ENCODE measurements at places on chromosomes 5 and 9.

DNA sequence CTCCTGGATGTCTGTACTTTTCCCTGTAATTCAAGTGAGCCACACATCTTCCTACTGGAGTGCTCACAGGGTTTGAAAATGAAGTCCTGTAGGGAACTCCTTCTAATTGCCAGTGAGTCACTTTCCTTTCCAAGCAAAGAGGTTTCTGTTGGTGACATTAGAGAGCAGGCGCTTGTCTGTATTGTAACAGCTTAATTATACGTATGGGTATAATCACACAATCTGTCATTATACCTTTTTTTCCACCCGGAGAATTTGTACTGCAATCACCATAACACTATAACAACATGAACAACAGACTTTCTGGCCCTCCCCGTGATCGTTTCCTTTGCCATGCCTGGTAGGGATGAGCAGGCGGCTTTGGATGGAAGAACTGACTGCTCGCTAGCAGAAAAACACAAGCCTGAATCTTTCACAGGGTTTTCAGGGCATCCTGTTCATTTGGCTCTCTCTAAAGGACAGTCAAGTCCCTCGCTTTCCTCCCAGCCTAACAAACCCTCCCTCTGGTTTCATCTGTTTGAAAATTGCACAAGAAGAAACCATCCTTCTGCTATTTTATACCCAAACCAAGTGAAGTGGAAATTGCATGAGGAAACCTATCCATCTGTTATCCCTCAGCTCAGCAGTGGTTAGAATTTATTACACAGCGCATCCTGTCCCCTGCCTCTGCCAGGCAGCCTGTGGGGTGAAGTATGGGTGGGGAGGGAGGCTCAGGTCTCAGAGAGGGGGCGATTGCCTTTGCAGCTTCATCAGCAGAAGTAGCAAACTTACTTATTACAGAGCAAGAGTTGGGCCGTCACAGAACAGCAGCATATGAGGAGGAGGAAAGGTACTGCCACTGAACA, 307.0 kb upstream of the TLE4 start:
- DNase-seq = peak; percentile 20

GRCh38 chr5:9774472-9775079, 144.4 kb upstream of the TAS2R1 start:
- DNase-seq = peak; percentile 86

DNA sequence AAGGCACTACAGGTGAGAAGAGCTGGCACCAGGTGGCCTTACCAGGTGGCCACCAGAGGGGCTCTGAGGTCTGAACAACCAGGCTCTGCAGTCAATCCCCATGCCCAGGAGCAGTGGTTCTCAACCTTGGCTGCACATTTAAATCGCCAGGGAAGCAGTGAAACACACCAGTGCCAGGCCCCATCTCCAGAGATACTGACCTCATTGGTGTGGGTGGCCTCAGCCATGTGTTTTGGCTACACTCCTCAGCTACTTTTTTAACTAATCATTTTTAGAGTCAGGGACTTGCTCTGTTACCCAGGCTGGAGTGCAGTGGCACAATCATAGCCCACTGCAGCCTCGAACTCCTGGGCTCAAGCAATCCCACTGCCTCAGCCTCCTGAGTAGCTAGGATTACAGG, 56.0 kb downstream of the GABBR2 start:
- DNase-seq = no peak

- no peak for DNase-seq
Observed at GRCh38 chr5:53671447-53671846, 111.0 kb downstream of the NDUFS4 start.

DNA sequence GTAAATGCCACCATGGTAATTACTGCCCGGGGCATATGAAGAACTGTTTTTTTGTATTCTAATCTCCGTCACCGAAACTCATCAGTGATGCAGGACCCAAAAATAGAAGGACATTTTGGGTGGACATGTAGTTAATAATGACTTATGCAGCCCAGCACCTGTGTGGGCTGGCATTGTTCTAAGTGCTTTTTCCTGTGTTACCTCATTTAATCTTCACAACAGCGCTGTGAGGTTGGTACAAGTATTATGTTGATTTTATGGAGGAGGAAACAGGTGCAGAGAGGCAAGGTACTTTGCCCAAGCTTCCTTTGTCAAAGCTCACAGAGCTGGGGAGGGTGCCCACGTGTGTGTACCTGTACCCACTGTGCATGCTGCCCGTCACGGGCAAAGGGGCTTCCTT, 58.4 kb downstream of the DAPK1 start:
- no peak for DNase-seq

DNA sequence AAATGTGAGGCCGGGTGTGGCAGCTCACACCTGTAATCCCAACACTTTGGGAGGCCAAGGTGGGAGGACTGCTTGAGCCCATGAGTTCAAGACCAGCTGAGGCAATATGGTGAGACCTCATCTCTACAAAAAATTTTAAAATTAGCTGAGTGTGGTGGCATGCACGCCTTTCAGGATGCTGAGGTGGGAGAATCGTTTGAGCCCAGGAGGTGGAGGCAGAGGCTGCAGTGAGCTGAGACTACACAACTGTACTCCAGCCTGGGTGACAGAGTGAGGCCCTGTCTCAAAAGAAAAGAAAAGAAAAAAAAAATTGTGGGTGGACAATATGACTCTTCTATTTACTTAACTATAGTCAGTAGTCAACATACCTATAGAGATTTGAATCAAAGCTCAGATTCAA, 4.8 kb downstream of the CHD1 start:
- no peak for DNase-seq

DNA sequence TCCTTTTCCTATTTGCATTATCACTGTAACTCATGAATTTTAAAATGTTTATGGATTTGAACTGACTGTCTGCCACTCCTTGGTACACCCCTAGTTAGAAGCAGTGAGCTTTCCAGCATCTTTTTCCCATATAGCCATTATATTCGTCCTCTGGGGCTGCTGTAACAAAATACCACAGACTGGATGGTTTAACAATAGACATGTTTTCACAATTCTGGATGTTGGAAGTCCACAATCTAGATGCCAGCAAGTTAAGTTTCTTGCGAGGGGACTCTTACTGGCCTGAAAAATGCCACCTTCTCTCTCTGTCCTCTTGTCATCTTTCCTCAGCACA, 530.0 kb downstream of the SEMA5A start:
- no peak for DNase-seq

DNA sequence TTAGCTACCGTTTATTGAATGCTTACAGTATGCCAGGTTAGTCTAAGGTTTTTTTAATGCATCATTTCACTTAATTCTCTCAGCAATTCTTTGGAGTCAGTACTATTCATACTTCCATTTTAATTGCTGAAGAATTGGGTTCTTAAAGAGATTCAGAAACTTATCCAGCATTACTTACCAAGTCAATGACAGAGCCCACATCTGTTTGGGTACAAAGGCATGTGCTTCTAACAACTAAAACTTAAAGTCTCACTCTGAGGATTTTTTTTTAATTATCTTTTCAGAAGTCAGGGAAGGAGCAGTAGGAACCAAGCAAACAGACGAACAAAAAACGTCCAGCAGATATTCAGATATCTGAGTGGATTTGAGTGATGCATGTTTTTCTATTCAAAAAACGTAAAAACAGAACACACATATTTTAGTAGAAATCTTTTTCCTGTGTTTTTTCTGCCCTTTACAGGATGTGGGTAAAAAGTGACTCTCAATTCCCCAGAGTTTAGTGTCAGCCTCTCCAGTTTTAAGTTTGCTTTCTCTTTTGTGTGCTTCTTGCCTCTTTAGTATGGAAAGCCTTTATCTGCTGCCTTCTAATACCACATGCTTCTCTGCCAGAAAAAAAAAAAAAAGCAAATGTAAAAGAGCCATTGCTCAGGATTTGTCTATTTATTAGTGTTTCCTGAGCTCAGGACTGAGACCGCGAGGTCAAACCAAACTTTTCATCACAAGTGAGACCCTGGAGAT, 118.0 kb downstream of the PRKACG start:
- DNase-seq = peak; percentile 10

DNA sequence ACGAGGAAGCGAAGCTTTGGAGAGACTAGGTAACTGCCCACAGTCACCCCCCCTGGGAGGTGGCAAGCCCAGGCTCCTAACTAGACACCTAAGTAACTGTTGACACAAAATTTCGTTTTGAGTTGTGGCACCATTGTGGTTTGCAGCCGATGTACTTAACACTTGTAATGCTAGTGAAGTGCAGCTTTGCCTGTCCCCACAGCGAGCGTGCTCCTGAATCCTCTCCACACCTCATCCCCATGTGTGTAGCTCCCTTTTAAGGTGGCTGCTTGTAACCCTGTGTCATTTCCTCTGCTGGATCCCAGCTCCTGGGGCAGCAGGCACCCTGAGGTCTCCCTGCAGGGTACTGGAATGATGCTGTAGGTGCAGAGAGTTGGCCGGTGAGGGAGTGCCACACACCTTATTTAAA, 114.9 kb downstream of the TRIO start:
- no peak for DNase-seq

DNA sequence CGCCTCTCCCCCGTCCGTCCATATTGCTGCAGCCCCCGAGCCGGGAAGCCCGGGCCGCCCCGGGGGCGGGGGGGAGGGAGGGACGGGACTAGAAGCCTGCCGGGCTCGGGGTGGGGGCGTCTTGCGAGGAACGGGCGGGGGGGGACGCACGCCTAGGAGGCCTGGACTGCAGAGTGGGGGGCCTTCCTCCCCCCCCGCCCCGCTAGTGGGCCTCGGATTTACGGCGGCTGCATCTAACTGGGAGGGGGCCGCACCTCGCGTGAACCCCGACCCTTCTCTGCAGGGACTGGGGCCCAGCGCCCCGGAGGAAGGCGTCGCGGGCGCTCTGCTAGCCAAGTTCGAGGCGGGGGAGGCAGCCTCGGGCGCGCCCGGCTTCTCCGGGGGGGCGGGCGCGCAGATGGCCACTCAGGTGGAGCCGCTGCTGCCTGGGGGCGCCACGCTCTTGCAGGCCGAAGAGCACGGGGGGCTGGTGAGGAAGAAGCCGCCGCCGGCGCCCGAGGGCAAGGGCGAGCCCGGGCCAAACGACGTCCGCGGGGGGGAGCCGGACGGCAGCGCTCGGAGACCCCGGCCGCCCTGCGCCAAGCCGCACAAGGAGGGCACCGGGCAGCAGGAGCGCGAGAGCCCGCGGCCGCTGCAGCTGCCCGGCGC, at the start of gene LARP1:
LARP1 (plus strand) TSS at position 17 of the 648 bp plus-strand sequence; CDS start at position 398, 381 bp downstream.
- DNase-seq = no peak

- DNase-seq = no peak
Observed at GRCh38 chr9:29176231-29176630, 1603.0 kb upstream of the C9orf72 start.

DNA sequence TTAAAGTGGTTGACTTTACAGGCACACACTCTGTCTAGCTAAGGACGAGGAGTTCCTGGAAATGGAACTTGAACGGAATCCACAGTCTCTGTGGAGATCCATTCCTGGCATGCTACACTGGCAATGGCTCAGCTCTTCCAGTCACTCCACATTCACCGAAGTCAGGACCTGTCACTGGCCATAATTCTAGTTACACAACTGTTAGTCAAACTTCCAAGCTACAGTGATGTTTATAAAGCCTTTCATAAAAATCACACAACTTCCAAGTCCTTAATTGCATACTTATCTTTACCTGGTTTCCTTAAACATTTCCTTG, 15.7 kb downstream of the CDC14B start:
- no peak for DNase-seq

GRCh38 chr5:78339617-78340436, 20.6 kb upstream of the SCAMP1 start:
- no peak for DNase-seq

DNA sequence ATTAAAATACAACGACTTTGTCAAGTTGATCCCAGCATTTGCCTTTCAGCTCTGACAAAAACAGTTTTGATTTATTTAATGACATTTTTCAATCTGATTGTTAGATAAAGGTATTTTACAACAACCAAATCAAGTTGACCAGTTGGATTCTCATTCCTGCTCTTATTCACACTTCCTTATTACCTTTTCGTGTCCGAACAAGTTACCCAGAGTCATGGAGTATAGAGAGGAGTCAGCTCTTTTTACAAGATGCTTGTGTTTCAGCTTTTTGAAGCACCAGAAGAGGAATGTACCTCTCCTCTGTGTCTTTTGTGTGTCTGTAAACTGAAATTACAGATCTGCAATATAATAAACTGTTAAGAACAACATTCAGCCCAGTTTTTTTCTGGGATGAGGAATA, 151.3 kb upstream of the TMEM161B start:
- no peak for DNase-seq

GRCh38 chr9:131630205-131630831, 85.0 kb downstream of the PRRT1B start:
- no peak for DNase-seq
